Hindlimb muscle (tissue), 1 donor: ENCODE measurements at places on chromosomes 2 and 18. TPM values are rescaled to one million over a fixed set of nuclear protein-coding genes. Genes with fewer than 3 reads are reported as not detected.

The NMS gene
- not detected for polyA plus RNA-seq

The SKOR2 gene
- not detected for polyA plus RNA-seq

The ATP8B1 gene
- polyA plus RNA-seq = 4.5 TPM

The NT5C1B gene
- not detected for polyA plus RNA-seq

The CDH19 gene
- polyA plus RNA-seq = 0.92 TPM

The RPL31 gene
- polyA plus RNA-seq = 3,298 TPM

The CRYGC gene
- not detected for polyA plus RNA-seq

The TMEM200C gene
- 0.43 TPM for polyA plus RNA-seq

The TUBA4B gene
- 0.31 TPM for polyA plus RNA-seq

The METAP1D gene
- 14.2 TPM for polyA plus RNA-seq

The CMPK2 gene
- 3.6 TPM for polyA plus RNA-seq

The KLHL29 gene
- 7.6 TPM for polyA plus RNA-seq

GRCh38 chr2:8026381-8026780 lies 655.5 kb upstream of the ID2 start:
- no peak for DNase-seq

- DNase-seq = no peak
Measured at GRCh38 chr2:40316620-40317019, 135.3 kb downstream of the SLC8A1 start.

DNA sequence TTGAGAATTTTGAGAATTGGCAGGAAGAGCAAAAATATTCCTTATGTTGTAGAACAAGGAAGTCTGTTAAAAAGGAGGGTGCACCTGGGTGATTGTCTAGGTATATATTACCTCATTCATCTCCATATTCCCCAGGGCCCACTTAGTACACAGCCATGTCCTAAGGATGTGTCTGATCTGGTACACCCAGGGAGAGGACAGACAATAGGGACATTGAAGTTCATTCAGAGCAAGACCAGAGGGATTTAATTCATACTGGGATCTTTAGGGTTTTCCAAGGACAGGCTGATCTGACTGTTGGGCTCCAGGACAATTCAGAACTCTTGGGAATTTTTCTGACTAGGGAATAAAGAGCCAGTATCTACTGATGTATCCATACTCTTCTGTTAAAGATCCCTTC lies 112.1 kb downstream of the PHLPP1 start:
- DNase-seq = no peak

GRCh38 chr2:20190876-20191713 lies 33.8 kb downstream of the SDC1 start:
- no peak for DNase-seq

GRCh38 chr2:205915130-205915524 lies 170.8 kb downstream of the INO80D start:
- DNase-seq = no peak

DNA sequence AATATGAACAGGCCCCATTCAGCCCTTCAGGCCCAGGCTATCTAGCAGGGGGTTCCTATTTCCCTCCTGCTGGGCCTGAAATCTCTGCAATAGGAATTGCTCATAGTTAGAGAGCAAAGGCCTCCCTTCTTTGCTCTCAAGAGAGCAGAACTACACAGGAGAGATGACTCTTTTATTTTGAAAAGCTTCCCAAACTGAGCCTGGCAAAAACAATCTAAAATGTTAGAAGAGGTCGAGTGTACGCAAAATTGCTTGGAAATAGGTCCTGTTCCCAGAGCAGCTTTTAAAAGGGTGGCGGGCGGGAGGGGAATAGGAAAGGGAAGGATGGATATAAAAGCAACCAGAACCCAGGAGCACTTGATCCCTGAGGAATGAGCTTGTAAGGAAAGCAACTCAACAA lies 68.4 kb upstream of the APCDD1 start:
- DNase-seq = no peak

- no peak for DNase-seq
Measured at GRCh38 chr2:104056451-104056850, 797.5 kb upstream of the POU3F3 start.

- no peak for DNase-seq
Measured at GRCh38 chr18:21123290-21123926, 11.8 kb upstream of the ROCK1 start.

GRCh38 chr18:63253428-63254372 lies 65.9 kb downstream of the BCL2 start:
- no peak for DNase-seq

DNA sequence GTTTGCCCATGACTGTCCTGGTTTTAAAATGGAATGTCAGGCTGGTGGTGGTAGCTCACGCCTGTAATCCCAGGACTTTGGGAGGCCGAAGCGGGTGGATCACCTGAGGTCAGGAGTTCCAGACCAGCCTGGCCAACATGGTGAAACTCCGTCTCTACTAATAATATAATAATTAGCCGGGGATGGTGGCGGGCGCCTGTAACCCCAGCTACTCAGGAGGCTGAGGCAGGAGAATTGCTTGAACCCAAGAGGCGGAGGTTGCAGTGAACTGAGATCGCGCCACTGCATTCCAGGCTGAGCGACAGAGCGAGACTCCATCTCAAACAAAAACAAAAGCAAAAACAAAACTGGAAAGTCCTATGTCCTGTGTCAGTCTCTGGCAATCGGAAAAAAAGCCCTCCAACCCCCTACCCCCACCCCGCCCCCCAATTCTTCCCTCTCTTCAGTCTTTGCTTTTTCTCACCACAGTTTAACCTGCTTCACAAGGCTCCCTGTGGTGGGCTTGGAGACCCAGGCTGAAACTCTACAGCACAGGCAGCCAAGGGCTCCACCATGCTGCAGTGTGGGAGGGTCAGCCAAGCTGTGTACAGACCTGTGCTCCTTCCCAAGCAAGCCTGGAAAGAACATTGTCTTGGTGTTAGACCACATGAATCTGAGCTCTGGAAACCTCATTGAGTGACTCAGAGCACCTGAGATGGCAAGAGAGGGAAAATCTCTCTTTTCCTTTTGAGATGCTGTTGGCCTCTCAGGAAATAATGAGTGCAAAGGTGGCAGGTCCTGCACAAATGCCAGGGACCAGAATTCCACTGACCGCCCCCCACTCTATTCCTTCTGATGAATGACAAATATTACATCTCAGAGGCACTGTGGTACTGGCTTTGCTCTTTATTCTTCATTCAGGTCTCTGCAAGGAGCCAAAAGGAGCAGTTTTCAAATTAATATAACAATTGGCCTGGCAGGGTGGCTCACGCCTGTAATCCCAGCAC lies 16.7 kb downstream of the MYCN start:
- DNase-seq = no peak

GRCh38 chr2:135935914-135936313 lies 49.5 kb downstream of the DARS1 start:
- DNase-seq = no peak

- no peak for DNase-seq
Measured at GRCh38 chr2:212958757-212959295, 192.6 kb downstream of the IKZF2 start.
